Frontal cortex (tissue), 4 donors: ENCODE measurements at places on chromosomes 3 and 15. TPM values are rescaled to one million over a fixed set of nuclear protein-coding genes. Genes with fewer than 3 reads are reported as not detected.

DNA sequence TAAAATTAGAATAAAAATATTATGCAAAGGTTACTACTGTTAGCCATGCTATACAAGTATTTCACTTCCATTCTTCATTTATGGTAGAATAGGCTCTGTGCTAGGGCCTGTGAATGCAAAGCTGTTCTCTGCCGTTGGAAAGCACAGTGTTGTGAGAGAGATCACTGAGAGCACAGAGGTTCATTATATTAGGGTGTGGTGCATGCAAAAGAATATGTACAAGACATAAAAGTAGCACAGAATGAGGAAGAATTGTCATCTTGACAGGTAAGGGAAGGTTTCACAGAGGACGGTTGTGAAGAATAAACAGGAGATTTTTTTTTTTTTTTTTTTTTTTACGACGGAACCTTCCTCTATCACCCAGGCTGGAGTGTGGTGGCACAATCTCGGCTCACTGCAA lies 25.2 kb upstream of the FNDC3B start:
- DNase-seq: no peak

DNA sequence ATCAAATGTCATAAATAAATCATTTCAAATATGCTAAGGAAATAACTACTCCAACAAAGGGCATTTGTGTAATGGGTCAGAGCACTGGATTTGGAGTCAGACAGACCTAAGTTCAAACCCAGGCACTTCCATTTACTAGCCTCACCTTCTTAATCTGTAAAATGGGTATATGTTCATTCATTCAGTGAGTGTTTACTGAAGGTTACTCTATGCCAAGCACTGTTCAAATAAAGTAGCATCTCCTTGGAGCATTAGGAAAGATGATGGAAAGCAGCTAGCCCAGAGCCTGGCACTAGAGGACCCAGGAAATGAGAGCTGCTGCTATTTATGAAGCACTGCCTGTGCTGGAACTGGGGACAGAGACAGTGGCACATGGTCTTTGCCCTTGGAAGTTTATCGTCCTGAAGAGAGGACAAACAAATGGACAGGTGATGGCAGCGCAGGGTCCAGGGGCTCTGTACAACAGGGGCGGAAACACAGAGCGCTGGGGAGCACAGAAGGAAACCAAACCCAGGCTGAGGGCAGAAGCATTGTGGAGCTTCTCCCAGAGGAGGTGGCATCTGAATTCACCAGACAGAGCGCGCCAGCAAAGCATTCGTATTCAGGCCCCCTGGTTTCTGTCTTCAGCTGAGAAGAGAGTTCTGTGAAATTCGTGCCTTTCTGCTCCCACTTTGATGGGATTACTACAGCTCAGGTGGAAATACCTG lies 19.0 kb downstream of the TM4SF4 start:
- no peak for DNase-seq

- DNase-seq: no peak
These were observed 31.0 kb downstream of the IQCB1 start for GRCh38 chr3:121803771-121804320.

The TMC3 gene
- total RNA-seq: under 0.01 TPM

GRCh38 chr3:468172-468571 lies 271.6 kb downstream of the CHL1 start:
- no peak for DNase-seq

DNA sequence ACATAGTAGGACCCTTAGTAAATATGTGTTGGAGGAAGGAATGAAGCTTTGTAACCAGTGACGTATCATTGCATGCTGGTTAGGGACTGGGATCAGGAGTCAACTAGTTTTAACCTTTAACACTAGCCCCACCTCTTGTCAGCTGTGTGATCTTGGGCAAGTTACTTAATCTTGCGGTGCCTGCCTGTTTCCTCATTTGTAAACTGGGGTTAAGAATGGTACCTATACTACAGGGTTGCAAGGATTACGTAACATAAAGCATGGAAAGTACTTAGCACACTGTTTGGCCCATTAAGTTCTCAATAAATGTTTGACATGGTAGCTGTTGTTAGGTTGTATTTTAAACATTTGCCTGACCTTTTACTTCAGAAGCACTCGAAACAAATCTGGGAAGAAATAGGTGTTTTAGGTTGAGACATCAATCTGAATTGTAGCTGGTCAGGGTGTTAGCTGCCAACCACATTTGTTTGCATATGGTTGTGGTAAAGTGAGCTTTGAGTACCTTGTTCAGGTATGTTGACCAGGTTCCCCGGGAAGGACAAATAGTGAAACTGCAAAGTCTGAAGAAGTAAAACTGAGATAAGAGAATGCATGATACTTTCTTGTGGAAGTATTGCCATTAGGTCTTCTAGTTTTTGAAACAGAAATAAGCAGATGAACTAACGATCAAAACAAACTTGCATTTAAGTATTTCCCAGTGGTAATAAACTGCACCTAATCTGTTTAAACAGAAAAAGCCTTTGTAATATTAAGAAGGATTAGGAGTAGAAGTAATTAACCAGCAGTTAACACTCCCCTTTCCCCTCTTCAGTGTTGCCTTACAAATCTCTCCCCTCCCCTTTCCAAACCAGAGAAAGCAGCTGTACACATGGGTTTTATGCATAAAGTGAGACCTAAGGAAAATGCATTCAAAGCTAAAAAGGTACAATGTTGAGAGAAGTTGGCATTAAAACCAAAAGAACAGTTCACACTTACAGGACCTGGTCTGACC lies 25.8 kb upstream of the SCAANT1 start:
- DNase-seq: no peak

DNA sequence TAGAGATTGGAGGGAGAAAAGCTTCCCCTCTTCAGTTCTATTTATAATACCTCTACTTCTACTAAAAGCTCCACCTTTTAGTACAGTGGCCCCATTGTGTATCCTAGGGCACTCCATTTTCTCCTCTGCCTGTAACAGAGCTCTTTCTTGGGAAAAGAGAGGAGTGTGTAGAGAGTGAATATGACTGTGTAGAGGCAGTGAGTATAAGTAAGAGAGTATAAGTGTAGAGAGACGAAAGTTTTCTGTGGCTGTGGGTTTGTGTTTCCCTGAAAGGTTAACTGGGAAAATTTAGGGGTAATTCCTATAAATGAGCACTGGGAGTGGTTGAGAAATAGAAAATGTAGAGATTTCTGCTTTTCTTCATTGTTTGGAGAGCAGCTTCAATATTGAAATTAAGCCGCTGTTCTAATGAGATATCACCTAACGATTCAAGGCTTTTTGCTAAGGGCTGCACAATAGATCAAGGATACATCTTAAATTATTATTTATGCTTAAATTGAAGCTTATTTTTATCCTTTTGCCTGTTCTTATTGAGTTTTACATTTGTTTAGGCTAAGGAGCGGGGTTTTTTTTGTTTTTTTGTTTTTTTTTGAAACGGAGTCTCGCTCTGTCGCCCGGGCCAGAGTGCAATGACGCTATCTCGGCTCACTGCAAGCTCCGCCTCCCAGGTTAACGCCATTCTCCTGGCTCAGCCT lies 6.9 kb downstream of the IQGAP1 start:
- no peak for DNase-seq

GRCh38 chr3:263393-263792 lies 66.8 kb downstream of the CHL1 start:
- no peak for DNase-seq

The CEP19 gene
- total RNA-seq: 10.6 TPM

The CASR gene
- total RNA-seq: not detected

The CAND2 gene
- total RNA-seq: 11.4 TPM

DNA sequence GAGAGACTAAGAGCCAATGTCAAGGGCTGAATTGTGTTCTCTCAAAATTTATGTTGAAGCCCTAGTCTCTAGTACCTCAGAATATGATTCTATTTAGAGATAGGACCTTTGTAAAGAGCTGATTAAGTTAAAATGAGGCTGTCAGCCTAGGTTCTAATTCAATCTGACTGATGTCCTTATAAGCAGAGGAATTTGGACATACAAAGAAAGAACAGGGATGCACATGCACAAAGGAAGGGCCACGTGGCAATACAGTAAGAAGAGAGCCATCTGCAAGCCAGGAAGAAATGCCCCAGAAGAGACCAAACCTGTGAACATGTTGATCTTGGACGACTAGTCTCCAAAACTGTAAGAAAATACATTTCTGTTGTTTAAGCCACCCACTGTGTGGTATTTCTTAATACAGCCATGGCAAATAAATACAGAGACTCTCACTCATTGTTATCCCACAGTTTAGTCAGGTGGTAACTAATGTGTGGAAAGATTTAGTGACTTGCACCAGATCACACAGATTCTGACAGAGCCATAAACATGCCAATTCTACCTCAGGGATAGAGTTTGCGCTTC lies 652.2 kb downstream of the NAALADL2 start:
- no peak for DNase-seq

GRCh38 chr3:82274897-82275296 lies 513.5 kb upstream of the GBE1 start:
- DNase-seq: no peak

DNA sequence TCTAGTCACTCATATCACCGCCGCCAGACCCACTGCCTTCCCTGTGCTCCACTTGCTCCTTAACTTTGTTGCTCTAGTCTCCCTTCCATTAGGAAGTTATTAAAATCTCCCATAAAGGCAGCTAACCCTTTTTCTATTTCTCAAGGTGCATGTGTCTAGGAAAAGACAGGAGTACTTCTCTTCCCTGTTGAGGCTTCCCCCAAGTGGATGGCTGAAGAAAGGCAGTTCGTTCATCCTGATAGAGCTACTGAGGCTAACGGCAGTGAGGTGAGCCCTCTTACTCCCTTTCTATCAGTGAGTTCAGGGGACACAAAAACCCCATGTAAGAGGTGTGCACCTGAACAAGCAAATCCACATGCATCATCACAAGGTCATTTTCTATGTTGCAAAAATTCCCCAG lies 397.8 kb downstream of the IGSF11 start:
- no peak for DNase-seq

GRCh38 chr15:88223084-88223483 lies 33.5 kb downstream of the NTRK3 start:
- DNase-seq: no peak
